ENCODE measurements at places on chromosomes 7 and 10.
A peak's percentile ranks its signal among the peaks of the same experiment; 100 is the strongest.

- DNase-seq, result peak; percentile 94
These were observed at the start of gene HERPUD2 for GRCh38 chr7:35694784-35695472. HERPUD2 (minus strand) TSS chr7:35695135; CDS start chr7:35694330, 805 bp downstream.

DNA sequence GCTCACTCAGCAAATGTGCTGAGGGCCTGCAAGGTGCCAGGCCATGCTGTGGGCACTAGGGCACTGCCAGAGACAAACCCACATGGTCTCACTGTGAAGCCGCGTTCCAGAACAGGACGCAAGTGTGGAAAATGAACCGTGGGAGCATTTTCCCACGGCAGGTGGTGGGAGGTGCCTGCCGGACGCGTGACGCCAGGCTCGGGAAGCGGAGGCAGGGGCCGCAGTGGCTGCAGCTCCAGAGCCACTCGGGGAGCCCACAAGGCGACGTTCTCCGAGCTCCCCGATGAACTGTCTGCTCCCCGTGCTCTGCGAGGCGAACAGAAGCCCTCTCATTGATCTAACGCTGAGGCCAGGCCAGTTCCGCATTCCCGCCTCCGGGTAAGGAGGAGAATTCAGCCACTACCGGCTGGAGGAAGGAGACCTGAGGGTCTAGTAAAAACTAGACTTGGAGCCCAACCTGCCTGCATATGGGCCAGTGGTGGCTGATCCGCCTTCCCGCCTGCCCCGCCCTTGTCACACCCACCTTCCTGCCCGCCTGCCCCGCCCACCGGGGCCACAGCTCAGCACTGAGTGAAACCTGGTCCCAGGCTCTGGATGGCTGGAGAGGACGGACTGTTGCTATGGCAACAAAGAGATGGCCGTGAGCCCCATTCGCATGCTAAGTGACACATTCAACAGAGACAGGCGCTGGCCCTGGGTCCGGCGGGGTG lies 13.1 kb downstream of the ADGRA1 start:
- no peak for DNase-seq

DNA sequence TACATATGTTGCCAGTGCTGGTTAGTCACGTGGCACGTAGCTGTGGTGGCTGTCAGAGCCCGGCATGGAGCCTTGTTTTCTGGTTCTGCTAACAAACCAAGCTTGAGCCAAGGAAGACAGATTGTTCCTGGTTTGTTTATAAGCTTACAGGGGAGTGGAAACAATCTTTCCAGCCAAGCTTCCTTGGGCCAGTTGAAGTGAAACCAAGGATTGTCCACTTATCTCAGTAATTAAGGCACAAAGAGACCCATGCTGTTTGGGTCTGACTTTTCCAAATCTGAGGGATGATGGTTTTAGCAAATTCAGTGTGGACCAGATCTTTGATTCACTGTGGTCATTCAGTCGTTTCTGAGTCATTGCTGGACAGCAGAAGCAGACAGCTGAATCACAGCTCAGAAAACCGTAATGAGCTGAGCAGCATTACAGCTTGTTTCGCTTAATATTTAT lies 297.3 kb upstream of the COBL start:
- no peak for DNase-seq

GRCh38 chr10:606762-607544 lies 82.5 kb downstream of the DIP2C start:
- no peak for DNase-seq

GRCh38 chr10:15224948-15225347 lies 56.5 kb upstream of the NMT2 start:
- DNase-seq, result no peak

DNA sequence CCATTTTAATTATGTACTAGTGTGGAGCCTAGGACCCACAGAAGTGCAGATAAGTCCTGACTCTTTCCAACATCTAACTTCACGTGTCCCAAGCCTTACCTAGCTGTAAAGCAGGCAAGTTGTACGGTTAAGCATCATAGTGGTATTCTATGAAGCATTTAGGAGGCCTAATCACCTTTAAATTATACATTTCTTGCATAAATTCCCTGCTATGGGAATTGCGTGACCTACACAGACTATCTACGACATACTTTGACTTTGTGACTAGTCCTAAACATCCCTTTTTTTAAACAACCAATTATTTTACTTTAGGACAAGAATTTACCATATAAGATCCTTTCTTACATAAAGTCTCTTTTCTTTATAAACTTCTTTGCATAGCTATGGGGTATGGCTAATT lies 37.7 kb upstream of the LRGUK start:
- no peak for DNase-seq

DNA sequence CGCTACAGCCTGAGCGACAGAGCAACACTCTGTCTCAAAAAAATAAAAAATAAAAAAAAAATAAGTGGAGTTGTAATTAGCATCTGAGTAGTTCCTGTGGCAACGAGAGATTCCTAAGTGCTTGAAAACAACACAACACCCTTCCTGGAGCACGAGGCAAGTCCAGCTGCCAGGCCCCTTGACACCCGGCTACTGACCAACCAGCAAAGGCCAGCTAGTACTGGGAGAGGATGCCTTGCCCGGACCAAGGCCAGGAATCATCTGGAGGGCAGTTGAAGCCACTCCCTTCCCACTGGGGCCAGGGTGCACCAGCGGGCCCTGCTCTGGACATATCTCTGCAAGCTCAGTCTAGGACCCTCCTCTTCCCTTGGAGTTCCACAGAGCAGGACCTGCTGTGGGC lies 536 bp downstream of the C10orf105 start:
- DNase-seq, result no peak

DNA sequence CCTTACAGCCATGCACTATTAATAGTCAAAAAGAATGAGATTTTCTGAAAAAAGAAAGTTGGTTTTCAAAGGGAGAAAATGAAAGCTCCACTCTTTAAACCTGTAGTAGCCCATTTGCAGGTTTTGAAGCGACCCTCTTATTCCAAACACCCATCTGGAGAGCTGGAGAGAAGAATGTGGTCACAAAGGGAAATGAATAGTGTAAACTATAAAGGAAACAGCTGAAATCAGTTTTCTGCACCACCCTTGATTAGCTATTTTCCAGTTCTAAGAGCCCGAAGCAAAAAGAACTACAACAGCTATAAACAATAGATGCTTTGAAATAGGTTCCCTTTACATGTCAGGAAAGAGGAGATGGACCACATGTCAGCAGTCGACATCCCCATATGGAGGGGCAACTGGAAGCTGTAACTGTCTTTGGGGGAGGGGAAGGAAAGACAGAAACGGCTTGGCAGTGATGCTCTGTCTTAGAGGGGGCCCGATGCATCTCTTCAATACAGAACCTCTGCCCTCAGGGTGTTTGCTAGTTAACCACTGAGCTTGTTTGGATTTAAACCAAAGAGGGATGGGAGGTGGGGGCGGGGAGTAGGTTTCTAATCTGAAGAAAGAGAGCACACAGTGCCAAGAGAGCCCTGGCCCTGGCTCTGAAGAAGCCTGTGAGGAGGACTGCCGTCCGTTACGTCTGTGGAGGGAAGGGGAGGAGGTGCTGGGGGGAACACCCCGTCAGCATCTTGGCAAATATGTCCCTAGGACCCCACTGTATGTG lies 55.3 kb downstream of the CPVL start:
- DNase-seq, result peak; percentile 37

- no peak for DNase-seq
These were observed 95.5 kb downstream of the ZMYND11 start for GRCh38 chr10:230758-231157.

DNA sequence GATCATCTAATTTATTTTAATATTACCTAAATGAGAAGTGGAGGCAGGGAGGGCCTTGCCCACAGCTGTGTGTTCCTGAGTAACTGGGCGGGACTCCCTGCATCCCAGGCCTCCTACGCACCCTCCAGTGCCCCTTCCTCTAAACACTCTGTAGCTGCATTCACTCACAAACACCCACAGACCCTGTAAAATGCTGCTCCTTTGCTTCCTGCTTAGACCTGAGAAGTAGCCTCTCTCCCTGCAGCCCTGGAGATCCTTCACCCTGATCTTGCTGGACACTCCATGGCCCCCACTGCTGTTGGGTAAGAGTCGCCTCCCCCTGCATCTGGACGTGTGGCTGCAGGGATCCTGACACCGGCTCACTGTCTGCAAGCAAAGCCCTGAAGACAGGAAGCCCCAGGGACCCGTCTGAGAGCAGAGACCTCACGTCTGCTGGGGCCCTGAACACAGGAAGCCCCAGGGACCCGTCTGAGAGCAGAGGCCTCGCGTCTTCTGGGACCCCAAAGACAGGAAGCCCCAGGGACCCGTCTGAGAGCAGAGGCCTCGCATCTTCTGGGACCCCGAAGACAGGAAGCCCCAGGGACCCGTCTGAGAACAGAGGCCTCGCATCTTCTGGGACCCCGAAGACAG lies 589.8 kb downstream of the DNAJB6 start:
- DNase-seq, result no peak

DNA sequence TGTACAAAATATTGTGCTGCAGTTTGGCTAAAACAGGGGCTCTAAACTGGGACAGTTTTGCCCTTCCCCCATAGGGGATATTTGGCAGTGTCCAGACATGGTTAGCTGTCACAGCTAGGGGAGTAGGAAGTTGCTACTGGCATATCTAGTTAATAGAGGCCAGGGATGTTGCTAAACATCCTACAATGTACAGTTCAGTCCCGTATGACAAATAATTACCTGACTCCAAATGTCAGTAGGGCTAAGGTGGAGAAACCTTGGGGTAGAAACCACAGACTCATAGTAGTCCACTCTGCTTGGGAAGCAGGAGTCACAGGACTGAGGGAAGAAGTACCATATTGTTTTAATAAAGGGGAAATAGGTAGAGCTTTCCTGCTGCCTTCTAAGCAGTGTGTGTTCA lies 39.8 kb downstream of the WBP1L start:
- DNase-seq, result no peak

- DNase-seq, result no peak
These were observed 203.0 kb downstream of the CCSER2 start for GRCh38 chr10:84531396-84531795.

- peak; percentile 66 for DNase-seq
These were observed 256.7 kb downstream of the AGMO start for GRCh38 chr7:15305002-15305600.

- DNase-seq, result no peak
These were observed 71.8 kb downstream of the HHEX start for GRCh38 chr10:92761571-92761970.

DNA sequence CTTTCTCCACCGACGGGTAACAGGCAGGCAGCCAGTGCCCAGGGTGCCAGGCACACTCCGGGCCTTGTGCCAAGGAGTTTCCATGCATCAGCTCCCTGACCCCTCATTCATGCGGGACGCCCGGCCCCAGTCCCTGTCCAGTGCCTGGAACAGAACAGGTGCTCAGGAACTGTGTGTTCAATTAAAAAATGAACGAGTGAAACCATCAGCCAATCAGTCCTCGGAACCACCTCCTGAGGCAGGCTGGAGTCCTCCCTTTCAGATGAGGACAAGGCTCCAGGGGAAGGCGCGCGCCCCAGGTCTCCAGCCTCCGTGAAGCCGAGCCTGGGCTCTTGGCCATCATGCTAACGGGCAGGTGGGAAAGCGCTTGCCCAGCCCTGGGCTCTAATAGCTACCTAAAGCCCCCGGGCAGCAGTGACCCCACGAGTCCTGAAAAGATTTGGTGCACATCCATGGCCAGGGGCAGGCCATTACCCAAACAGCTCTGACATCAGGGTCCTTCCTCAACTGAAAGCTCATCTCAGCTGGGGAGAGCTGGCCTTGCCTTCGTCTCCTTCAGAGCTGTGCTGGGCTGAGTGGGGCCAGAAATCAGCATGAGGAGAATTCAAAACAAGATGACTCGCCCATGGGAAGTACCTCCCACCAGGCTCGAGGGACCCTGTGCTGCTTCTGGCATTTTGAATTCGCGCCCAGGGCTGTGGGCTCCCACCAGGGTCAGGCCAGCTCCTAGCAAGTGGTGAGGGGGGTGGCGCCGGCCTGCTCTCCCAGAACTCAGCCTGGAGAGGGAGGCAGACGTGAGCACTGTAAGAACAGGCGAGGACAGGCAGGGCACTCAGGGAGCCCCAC lies 200.5 kb downstream of the MAD1L1 start:
- DNase-seq, result peak; percentile 23

DNA sequence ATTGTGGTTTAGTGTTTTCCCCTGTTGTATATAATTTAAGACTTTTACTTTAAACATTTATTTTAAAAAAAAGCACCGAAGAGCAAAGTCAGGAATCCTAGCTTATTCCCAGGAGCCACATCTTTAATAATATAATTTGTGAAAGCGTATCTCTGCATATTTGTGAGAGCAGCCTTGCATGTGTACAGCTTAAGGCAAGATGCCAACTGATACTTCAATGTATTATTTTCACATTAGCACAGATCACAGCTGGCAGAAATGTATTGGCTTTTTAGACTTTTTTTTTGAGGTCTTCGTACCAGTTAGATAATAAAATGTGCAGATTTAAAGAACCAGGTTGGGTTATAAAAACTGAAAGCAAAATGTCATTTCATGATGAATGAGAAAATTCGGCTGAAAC lies 845.7 kb upstream of the POT1 start:
- no peak for DNase-seq

DNA sequence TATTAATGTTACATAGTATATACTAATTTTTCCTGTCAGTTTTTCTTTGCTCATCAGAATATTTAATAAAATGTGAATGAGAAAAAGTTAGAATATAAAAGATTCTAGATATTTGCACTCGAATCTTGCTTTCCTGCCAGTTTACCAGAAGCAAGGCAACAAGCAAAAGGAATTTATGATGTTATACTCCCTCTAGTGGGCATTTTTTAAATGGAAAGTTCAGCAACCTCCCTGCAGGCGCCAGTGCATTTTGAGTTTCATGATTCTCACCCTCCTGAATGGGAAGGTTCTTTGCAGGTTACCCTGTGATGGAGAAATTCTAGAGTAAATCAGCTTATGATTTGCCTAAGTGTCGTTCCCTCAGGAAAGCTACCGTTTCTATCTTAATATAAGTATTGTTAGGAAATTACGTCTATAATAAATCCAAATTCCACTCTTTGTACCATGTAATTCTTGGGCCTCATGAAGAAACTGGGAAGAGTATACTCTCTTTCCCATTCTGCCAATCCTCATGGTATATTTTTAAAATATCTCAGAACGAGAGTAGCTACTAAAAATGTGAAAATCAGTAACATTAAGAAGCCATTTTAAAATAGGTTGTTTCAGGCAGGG lies 350.0 kb downstream of the CRPPA start:
- peak; percentile 80 for DNase-seq

DNA sequence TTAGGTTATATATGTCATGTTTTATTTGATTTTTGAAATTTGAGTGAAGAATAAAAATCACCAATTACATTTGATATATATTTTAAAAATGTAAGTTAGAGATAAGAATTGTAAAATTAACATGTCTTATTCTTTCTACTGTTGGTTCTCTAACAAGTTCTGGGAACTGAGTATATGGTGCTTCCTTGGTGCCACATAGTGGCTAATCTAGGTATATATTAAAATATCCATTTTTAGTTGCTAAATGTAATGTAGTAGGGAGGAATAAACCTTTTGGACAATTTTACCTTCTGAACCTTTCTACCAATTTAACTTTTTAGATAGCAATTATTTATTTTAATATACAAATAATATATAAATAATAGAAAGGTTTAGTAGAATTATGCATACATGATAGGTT lies 17.5 kb downstream of the CFAP69 start:
- DNase-seq, result peak; percentile 70

All from fibroblast of pulmonary artery (primary cell).